Activated CD8-positive, alpha-beta T cell treated with anti-CD3 and anti-CD28 coated beads for 36 hours (primary cell): ENCODE measurements at places on chromosomes 7 and 10. TPM values are rescaled to one million over a fixed set of nuclear protein-coding genes. Genes with fewer than 3 reads are reported as not detected.

The ATAD1 gene
- total RNA-seq = 49.3 TPM

The FAM241B gene
- 12.5 TPM for total RNA-seq

The NXPH1 gene
- total RNA-seq = not detected

The AKR1C8 gene
- not detected for total RNA-seq

The BUB3 gene
- 273 TPM for total RNA-seq

The SP8 gene
- not detected for total RNA-seq

DNA sequence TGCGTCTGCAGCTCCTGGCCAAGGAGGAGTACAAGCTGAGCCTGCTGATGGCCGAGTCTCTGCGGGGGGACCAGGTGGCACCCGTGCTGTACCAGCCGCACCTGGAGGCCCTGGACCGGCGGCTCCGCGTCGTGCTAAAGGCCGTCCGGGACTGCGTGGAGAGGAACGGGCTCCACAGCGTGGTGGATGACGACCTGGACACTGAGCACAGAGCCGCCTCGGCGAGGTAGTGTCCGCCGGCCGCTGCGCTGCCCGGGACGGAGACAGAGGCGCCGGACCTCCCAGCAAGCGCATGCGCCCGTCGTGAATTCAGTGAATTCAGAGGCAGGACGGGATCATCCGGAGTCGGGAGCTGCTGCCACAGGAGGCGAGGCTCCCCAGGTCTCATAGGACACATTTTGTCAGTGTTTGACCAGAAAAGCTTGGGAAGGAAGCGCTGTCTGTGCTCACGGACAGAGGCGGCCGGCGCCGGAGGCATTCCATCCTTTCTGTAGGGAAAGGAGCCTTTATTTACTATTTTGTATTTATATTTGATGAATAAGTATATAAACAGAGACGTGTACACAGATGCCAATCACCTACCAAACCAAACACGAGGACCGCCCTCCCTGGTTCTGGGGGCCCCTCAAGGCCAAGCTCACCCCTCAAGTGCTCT lies 30.1 kb upstream of the FOXL3 start:
- no peaks in the 10 kb centered on the region for H3K27me3 ChIP-seq
- H3K4me1 ChIP-seq = peaks cover 2% of the 10 kb centered on the region
- H3K27ac ChIP-seq = no peak overlapping the region
- H3K36me3 ChIP-seq = no peaks in the 10 kb centered on the region
- no peak for DNase-seq

DNA sequence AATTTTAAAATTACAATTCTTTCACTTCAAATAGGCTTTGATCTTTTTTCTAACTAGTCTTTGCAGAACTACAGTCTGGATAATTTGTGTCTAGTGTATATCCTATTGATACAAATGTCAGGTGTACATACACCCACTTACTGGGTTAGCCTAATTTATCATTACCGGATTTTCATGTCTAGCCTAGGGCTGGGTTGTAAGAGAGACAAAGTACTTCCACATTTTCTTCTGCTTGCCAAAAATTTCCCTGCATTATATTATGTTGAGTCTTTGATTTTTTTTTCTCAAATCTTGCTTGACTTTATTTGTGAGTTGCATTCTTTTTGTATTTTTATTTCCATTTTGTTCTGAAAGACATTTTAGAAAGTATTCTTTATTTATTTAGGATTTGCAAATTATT lies 284.8 kb upstream of the FZD8 start:
- no peak for DNase-seq
- H3K36me3 ChIP-seq = no peaks in the 10 kb centered on the region
- no peaks in the 10 kb centered on the region for H3K4me1 ChIP-seq
- no peak overlapping the region for H3K27ac ChIP-seq

- no peaks in the 10 kb centered on the region for H3K4me1 ChIP-seq
- H3K27me3 ChIP-seq = peaks cover 3% of the 10 kb centered on the region
These were observed 94.5 kb downstream of the ITGA8 start for GRCh38 chr10:15625261-15625660.

DNA sequence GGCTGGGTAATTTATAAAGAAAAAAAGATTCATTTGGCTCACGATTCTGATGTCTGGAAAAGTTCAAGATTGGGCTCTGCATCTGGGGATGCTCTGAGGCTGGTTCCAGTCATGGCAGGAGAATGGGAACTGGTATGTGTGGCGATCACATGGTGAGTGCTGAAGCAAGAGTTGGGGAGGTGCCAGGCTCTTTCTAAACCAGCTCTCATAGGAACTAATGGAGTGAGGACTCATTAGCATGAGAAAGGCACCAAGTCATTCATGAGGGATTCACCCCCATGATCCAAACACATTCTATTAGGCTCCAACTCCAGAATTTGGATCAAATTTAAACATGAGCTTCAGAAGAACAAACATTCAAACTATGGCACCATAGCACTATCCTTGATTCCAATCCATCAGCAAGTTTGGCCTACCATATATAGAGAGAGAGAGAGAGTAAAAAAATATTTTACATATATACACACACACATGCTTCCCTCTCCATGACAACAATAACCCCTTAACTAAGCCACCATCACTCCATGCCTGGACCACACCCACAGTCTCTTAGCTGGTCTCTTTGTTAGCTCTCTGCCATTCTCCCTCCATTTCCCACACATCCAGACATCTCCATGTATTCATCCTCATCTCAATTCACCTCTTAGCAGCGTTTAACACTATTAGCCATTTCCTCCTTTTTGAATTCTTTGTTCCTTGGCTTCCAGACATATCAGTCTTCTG lies 57.9 kb downstream of the NPY start:
- DNase-seq = no peak
- no peaks in the 10 kb centered on the region for H3K4me1 ChIP-seq
- H3K27me3 ChIP-seq = peaks cover 4% of the 10 kb centered on the region

- H3K27ac ChIP-seq = no peak overlapping the region
- no peaks in the 10 kb centered on the region for H3K4me1 ChIP-seq
- H3K4me3 ChIP-seq = no peak overlapping the region
- no peaks in the 10 kb centered on the region for H3K27me3 ChIP-seq
- H3K36me3 ChIP-seq = no peaks in the 10 kb centered on the region
These were observed 36.1 kb downstream of the AGMO start for GRCh38 chr7:15525652-15526263.

GRCh38 chr10:110225441-110225755 lies 18.0 kb downstream of the MXI1 start:
- peaks cover 6% of the 10 kb centered on the region for H3K36me3 ChIP-seq
- DNase-seq = no peak
- H3K27ac ChIP-seq = peak overlapping the region; percentile 75
- no peaks in the 10 kb centered on the region for H3K27me3 ChIP-seq
- H3K4me1 ChIP-seq = peaks cover 38% of the 10 kb centered on the region
